Cerebellum (tissue), 4 donors: ENCODE measurements at places on chromosomes 13 and 19. TPM values are rescaled to one million over a fixed set of nuclear protein-coding genes. Genes with fewer than 3 reads are reported as not detected.

CCDC122 gene
- 4.2 TPM for total RNA-seq

NOP53 gene
- total RNA-seq: 30.8 TPM

ZNF547 gene
- total RNA-seq: 11.5 TPM

DOCK6 gene
- 10.5 TPM for total RNA-seq

SLITRK5 gene
- total RNA-seq: 64.8 TPM

RFPL4A gene
- not detected for total RNA-seq

ARHGAP45 gene
- 2.0 TPM for total RNA-seq

NFIC gene
- total RNA-seq: 7.3 TPM

NLRP4 gene
- not detected for total RNA-seq

CYP4F11 gene
- total RNA-seq: not detected

KASH5 gene
- not detected for total RNA-seq

TTC9B gene
- 15.0 TPM for total RNA-seq

PCDH17 gene
- 235 TPM for total RNA-seq

NFIX gene
- 62.8 TPM for total RNA-seq

CEACAM3 gene
- total RNA-seq: not detected

PRTN3 gene
- 0.82 TPM for total RNA-seq

MUC16 gene
- total RNA-seq: not detected

GPR12 gene
- 25.2 TPM for total RNA-seq

KLK10 gene
- total RNA-seq: 1.3 TPM
